Heart right ventricle (tissue), 16 donors: ENCODE measurements at places on chromosomes 2 and 18. TPM values are rescaled to one million over a fixed set of nuclear protein-coding genes. Genes with fewer than 3 reads are reported as not detected.

Gene FEZ2
- total RNA-seq, result 42.4 TPM

Gene PCARE
- 0.36 TPM for total RNA-seq

Gene STEAP3
- 9.7 TPM for total RNA-seq

Gene BOD1L2
- total RNA-seq, result not detected

Gene ANKRD23
- total RNA-seq, result 36.1 TPM

Gene CD8A
- 0.19 TPM for total RNA-seq

Gene CPS1
- total RNA-seq, result 8.2 TPM

Gene ANKRD30B
- not detected for total RNA-seq

Gene GRB14
- total RNA-seq, result 4.9 TPM

Gene DNAH7
- 0.22 TPM for total RNA-seq

Gene TM4SF20
- total RNA-seq, result not detected

Gene HOXD12
- not detected for total RNA-seq

Gene MERTK
- 2.9 TPM for total RNA-seq

Gene APCDD1
- total RNA-seq, result 22.2 TPM
